ENCODE measurements at places on chromosomes 1 and 21.
A peak's percentile ranks its signal among the peaks of the same experiment; 100 is the strongest.

GRCh38 chr21:33696465-33696864 lies 54.2 kb downstream of the ITSN1 start:
- no peak for DNase-seq

- DNase-seq: no peak
Observed at GRCh38 chr1:225026701-225027100, 97.2 kb downstream of the DNAH14 start.

DNA sequence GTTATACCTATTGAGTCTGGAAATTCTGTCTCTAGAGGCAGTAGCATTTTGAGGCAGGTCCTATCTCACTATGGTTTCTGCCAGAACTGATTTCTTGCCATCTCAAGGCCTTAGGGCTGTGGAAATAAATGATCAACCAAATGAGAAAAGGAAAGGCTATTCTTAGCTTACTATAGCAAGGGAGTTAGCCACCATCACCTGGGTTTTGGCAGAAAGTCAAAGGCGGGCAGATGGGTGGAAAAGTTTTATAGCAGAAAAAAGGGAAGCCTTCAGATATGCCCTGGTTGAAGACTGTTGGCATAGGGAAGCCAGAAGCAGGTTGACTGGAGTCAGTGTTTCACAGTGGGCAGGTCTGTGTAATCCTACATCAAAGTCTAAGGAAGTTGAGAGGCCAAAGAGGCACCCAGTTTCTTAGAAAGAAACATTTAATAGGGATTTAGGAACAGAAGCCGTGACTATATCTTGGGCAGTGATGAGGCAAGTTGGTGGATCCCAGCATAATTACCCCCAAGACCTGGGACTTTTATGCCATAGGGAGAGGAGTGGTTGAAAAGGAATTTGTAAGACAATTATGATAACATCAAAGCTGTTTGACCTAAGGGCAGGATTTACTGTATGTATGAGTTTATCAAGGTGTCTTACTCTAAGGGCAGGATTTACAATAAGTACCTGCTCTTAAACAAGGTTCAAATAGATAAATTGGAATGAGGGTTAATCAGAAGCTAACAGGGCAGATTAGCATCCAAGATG lies 29.7 kb downstream of the CTH start:
- DNase-seq: no peak

- DNase-seq: no peak
Observed at GRCh38 chr1:217332431-217333065, 298.3 kb downstream of the GPATCH2 start.

DNA sequence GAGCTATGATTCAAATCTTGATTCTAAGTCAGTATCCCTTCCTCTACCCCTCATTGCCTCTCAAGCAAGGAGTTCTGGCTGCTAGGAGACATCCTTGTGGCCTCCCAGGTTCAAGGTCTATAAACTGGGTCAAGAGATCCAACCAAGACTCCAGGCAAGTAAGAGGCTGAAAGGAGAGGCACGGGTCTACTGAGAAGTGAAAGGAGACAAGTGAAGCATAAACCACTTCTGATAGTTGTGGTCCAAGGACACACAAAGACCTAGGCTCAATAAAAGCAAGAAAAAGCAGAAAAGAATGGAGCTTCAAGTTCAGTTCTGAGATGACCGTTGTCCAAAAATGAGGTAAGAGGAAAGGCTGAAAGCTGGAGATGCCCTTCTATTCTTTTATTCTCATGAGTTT lies 17.8 kb upstream of the PPP2R5A start:
- DNase-seq: no peak

DNA sequence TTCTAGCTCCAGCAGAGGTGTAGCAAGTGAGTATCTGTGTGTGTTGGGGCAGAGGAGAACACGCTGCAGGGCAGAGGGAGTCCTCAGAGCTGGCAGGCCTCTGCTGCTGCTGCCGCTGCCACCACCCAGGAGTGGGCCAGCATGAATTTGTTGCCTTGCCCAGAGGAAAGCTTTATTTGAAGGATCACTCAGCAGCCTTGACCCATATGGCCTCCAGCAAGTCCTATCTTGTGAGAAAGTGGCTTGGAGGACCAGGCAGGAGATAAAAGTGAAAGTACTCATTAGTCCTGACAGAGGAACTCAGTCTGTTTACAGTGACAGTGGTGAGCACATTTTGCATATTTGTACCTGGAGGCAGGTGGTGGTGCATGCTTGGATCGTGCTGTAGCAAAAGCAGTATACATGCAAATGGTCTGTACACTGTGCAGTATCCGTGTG lies 3.1 kb downstream of the TRAF5 start:
- no peak for DNase-seq

- no peak for DNase-seq
Observed at GRCh38 chr1:247639381-247639981, 34.1 kb downstream of the OR2G3 start.

GRCh38 chr1:174875306-174875705 lies 124.4 kb upstream of the CACYBP start:
- DNase-seq: no peak

GRCh38 chr1:61851849-61852669 lies 109.8 kb downstream of the PATJ start:
- DNase-seq: no peak

GRCh38 chr1:183942933-183943693 lies 94.4 kb downstream of the COLGALT2 start:
- DNase-seq: no peak

- DNase-seq: no peak
Observed at GRCh38 chr1:86239894-86240293, 83.3 kb upstream of the COL24A1 start.

DNA sequence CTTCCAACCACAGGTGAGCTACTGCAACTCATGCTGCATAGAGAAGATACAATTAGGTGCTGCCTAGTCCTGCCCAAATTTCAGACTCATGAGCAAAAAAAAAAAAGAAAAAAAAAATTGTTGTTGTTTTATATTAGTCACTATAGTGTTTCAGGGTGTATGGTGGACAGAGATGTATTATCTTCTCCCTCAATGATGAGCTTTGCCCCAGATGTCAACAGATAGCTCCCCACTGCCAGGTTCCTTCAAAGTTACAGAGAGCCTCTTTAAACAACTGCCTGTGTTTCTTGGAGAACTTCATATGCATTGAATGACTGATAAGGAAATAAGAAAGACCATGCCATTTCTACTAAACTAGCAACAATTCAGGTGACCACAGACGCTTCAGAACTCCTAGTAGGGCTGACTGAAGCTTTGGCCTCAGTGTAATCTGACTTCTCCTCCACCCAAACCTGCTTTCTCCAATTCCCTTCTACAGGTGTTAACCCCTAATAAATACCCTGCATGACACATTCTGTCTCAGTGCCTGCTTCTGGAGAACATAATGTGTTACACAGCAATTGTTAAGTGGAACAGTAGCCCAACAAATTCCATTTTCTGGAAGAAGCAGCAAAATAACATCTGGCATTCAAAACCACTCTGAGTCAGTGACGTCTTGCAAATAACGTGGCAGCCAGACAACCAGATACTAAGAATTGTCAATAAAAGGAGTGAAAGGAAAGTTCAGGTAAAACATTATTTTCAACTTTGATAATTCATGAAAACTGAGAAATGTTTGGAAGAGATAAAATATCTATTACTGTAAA lies 147.7 kb downstream of the CDC42BPA start:
- DNase-seq: no peak

- no peak for DNase-seq
Observed at GRCh38 chr1:117128323-117129079, 7.0 kb upstream of the TRIM45 start.

DNA sequence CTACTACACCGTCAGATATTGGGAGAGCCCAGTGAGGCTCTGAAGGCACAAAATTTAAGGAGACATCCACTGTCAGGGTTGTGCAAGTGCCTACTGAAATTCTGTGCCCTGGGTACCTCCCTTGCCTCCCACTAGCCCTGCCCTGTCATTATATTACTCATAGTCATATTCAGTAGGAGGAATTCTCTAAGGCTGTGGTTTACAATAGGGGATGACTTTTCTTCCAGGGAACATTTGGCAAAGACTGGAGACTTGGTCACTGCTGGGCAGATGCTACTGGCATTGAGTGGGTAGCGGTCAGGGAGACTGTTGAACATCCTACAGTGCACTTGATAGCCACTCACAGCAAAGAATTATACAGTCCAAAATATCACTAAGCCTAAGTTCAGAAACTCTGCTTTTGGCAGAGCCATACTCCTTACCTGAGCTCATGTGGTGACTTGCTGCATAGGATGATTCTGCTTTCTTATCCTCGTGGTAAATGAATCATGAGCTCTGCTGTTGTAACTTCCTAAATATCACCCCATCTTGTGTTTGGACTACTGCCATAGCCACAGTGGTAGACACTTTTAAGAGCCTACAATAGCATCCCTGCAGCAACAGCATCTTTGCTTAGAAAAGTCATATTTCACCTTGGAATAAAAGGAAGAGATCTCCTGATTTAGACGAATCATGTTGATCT lies 563.4 kb upstream of the PLXNA2 start:
- peak; percentile 6 for DNase-seq

DNA sequence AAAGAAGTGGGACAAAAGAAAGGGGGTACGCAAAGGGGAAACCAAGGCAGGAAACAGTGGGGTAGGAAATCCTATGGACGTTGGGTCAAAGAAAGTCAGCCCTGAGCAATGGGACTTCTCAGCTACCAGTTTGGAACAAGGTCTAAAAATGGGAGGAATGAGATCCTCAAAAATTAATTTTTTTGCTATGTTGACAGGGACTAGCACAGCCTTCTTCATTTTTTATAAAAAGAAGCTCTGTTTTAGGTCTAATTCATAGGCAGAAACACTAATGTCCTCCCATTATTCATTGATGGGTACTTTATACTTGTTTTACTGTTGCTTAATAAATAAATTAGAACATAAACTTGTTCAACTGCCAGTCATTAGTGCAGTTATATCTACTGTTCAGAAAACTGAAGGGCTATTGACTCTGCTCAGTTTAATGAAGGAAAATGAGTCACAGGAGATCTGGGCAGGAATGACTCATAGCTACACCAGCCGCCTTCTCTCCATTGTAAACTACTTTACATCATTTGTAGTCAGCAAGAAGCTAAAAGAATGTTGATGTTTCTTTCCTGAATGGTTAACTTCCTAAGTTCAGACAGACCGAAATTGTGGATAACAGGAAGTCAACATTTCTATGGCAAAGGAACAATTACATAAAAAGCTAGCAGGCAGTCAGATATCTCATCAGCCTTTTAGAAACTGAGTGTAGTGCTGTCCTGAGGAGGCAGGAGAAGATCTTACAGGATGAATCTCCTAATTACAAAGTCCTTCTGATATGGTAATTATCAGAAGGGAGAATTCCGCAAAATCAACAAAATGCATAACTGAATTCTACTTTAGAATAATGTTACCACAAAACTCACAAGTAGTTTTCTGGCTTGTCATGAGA lies 356.4 kb upstream of the PKN2 start:
- no peak for DNase-seq

- DNase-seq: no peak
Observed at GRCh38 chr1:235006132-235006721, 122.4 kb downstream of the TOMM20 start.

- no peak for DNase-seq
Observed at GRCh38 chr1:36212782-36213181, 11.5 kb upstream of the THRAP3 start.

GRCh38 chr1:212512816-212513559 lies 80.3 kb downstream of the NENF start:
- DNase-seq: no peak

- no peak for DNase-seq
Observed at GRCh38 chr1:156602557-156602993, 1.3 kb upstream of the GPATCH4 start.

- DNase-seq: no peak
Observed at GRCh38 chr1:121408354-121408753, 223.6 kb downstream of the SRGAP2C start.

GRCh38 chr1:92310185-92310597 lies 11.3 kb downstream of the RPAP2 start:
- DNase-seq: no peak
